ENCODE measurements at places on chromosomes 1 and 21.

DNA sequence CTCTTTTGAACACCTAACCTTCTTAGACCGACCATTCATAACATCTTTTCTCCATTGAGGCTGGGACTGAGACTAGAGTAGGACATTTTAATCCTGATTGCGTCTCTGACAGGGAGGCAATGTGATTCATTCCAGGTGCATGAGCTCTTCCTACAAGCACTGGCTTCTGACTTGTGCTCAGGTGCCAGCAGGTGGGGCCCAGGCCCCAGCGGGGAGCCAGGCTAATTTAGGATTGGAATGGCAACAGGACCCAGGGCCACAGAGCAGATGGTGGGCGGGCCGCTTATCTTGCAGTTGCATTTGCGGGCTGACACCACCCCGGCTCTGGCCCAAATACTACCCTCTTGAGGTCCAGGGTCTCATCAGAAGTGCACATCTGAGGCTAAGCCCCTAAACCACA, 4.1 kb downstream of the GPA33 start:
- no peak for DNase-seq

- no peak for DNase-seq
These were observed 9.9 kb upstream of the DYRK1A start for GRCh38 chr21:37356706-37357105.

GRCh38 chr1:25062621-25063255, 132.7 kb upstream of the RUNX3 start:
- no peak for DNase-seq

DNA sequence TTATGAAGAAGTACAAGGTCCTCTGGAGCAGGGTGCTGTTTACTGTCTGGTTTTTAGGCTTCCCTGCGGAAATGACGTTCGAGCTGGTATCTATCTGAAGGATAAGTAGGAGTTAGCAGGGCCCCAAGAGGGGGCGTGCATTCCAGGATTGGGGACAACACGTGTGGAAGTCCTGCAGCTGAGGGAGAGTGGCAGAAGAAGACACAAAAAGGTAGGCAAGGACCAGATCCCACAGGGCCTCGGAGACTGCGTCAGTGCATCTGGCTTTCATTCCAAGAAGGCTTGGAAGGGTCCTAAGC, 5.9 kb downstream of the RIMS3 start:
- no peak for DNase-seq

- no peak for DNase-seq
These were observed 161.4 kb upstream of the LMO4 start for GRCh38 chr1:87167157-87167789.

- no peak for DNase-seq
These were observed 839.0 kb downstream of the LRRIQ3 start for GRCh38 chr1:73359001-73359400.

GRCh38 chr1:162740755-162741154, 49.7 kb upstream of the HSD17B7 start:
- no peak for DNase-seq

DNA sequence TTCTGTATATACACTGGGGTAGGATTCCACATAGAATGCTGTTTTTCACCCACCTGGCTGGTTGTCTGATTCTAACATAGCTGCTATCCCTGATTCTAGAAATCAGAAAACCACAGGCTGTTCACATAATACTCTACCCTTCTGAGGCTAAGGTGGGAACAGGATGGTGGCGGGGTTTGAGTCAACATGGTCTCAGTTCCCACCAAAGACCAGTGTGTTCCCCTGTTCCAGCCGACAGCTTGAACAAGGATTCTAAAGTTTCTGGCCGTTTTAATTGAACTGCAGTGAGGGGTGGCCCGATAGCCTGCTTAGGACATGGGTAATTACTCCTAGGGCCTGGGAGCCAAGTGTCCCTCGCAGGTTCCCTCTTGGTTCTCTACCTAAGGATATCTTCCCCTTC, 38.4 kb downstream of the PEX14 start:
- no peak for DNase-seq

- no peak for DNase-seq
These were observed 36.0 kb upstream of the BCAR3 start for GRCh38 chr1:93717640-93718039.

- DNase-seq: no peak
These were observed 7.4 kb downstream of the LDLRAD1 start for GRCh38 chr1:54010415-54011117.

- no peak for DNase-seq
These were observed 32.1 kb upstream of the CCDC190 start for GRCh38 chr1:162892906-162893611.

- DNase-seq: no peak
These were observed 124.6 kb upstream of the KRTAP19-8 start for GRCh38 chr21:31162827-31163226.

- no peak for DNase-seq
These were observed 3.9 kb upstream of the IFI44 start for GRCh38 chr1:78645723-78646122.

GRCh38 chr1:7578206-7578605, 192.9 kb upstream of the VAMP3 start:
- DNase-seq: no peak

GRCh38 chr21:41369920-41370839, 8.4 kb downstream of the MX2 start:
- no peak for DNase-seq

GRCh38 chr1:152086760-152087159, 2.1 kb downstream of the TCHHL1 start:
- DNase-seq: no peak

- no peak for DNase-seq
These were observed 45.7 kb downstream of the WNT9A start for GRCh38 chr1:227901906-227902640.

- no peak for DNase-seq
These were observed 15.7 kb downstream of the POU3F1 start for GRCh38 chr1:38030596-38031512.

DNA sequence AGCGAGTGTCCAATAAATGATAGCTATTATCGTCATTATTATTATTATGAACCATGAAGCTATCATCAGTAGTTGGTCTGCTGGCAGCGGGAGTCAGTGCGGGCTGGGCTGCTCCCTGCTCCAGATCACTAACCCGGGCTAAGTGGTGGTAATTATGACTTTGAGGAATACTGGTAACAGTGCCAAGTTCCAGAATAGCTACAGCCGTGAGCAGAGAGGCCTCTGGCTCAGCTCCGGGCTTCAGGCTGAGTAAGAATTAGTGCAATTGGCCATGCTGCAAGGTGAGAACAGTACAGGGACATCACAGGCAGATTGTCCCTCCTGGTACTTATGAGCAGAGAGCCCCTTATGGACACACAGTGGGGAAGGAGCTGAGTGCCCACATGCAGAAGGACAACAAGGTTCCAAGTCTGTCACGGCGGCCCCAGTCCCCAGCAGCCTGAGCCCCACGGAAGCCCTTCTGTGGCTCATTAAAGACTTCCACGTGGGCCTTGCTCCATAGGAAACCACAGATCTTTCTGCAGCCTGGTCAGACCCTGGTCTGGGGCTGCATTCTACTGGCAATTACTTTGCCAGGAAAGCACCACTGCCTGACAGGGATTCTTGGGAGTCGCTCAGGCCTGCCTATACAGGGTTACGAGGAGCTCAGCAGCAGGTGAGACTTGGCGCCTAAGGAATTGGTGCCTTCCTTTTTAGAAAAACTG, 235.1 kb downstream of the RRAGC start:
- DNase-seq: no peak

DNA sequence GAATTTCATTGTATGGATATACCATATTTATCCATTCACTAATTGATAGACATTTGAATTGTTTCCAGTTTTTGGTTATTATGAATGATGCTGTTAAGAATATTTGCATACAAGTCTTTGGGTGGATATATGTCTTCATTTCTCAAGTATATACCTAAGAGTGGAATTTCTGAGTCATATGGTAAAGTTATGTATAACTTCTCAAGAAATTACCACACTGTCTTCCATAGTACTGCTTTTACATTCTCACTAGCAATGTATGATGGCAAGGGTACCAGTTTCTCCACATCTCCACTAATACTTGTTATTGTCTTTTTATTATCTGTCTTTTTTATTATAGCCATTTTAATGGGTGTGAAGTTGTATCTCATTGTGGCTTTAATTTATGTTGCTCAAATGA, 74.6 kb upstream of the TENT5C start:
- no peak for DNase-seq

DNA sequence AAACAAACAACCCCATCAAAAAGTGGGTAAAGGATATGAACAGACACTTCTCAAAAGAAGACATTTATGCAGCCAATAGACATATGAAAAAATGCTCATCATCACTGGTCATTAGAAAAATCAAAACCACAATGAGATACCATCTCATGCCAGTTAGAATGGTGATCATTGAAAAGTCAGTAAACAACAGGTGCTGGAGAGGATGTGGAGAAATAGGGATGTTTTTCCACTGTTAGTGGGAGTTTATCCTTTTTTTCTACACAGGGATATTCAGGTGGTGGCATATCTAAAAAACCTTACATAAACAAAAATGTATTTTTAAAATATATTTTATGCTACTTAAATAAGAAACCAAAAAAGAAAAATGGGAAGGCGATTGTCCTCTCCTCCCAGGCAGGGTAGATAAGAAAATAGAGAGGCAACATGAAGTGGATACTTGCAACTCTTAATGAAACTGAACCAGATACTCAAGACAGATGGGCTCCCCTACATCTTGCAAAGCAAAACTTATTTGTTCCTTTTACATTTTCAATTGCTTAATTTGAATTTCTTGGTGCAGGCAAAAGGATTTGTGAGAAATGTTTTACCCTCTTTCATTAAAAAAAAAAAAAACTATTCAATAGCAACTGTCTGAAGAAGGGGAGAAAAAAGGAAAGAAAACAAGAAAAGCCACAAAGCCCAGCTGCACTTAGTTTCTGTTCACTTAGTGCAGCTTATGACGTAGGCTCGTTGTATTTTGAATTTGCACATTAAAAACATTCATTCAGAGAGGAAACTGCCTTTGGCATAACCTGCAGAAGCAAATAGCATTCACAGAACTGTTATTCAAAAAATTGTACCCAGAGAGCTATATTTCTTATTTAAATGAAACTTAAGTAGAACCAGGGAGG, 36.9 kb upstream of the RGS1 start:
- DNase-seq: no peak

DNA sequence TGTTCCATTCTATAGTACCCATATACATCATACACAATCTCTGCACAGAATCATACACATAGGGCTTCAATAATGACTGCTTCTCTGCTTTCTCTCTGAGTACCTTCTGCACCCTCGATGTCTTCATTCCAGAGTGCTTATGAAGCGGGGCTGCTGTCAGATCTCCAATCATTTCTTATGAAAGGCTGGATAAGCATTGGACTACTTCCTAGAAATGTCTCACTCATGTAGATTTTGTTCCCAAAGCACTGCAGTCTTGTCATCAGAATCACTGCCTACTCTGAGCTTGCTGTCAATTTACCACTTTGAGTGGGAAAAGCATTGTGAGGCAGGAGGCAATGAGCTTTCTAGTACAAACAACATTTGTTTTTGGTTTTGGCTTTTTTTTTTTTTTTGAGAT, 179.0 kb downstream of the SLC35F3 start:
- DNase-seq: no peak

- no peak for DNase-seq
These were observed 46.8 kb downstream of the ELAVL4 start for GRCh38 chr1:50155541-50155940.

DNA sequence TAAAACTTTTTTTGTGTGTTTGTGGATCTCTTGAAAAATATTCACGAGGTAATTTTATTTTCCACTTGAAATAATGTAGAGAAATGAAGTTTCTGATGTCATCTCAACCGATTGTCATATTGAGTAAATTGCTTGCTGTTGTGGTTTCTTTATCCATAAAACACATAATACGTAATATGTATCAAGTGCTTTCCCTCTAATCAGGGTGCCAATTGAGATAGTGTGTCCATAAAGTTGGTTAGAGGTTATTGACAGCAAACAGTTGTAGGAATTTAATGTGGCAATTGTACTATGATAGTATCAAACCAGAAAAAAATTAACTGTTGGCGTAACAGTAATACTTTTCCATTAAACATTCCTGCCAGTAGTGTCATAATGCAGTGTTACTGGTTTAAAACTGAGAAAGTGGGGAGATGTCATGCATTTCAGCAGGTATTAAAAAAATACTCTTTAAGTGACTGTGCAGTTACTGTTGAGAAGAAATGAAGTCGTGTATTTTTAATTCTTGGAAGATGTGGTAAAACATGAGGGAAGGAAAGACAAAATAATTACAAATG, 38.3 kb downstream of the USP25 start:
- no peak for DNase-seq

GRCh38 chr1:231639819-231640218, 13.2 kb downstream of the DISC1 start:
- no peak for DNase-seq

DNA sequence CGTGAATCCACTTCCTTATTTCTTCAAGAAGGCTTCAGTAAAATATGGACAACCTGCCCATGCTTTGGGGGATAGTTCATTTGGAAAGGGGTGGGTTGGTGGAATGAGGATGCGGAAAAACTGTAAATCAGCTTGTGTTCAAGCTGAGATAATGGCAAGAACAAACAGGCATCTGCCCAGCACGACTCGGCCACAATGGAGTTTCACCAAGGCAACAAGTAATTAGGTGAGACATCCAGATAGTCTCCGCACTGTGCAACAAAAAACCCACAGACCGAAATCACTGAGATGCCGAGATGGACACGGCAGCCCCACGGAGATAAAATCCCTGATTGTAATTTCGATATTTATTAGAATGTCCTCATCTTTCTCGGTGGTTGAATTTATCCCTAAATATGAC, 455.2 kb downstream of the AJAP1 start:
- DNase-seq: no peak

- no peak for DNase-seq
These were observed 22.1 kb upstream of the ATF3 start for GRCh38 chr1:212586206-212587015.

DNA sequence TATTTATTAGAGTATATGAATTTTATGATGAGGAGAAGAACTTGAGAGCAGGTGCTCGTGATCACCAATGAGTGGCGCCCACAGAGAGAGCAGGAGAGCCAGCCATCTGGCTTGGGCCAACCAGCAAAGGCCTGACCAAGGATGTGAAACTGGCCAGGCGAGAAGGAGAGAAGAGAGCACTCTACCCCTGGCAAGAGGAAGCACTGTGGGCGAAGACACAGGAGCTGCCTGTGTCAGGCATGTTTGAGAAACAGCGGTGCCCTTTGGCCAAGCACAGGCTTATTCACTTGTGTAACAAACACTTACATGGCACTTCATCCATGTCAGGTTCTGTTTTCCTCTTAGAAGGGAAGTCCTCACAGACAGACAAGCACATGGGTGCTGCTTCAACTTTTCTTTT, 4.2 kb upstream of the SIPA1L2 start:
- peak; percentile 42 for DNase-seq

GRCh38 chr1:154403261-154403943, 1.7 kb upstream of the IL6R start:
- DNase-seq: no peak

- DNase-seq: no peak
These were observed 28.8 kb upstream of the TARBP1 start for GRCh38 chr1:234507626-234508387.
